ENCODE measurements at places on chromosomes 4 and X.

DNA sequence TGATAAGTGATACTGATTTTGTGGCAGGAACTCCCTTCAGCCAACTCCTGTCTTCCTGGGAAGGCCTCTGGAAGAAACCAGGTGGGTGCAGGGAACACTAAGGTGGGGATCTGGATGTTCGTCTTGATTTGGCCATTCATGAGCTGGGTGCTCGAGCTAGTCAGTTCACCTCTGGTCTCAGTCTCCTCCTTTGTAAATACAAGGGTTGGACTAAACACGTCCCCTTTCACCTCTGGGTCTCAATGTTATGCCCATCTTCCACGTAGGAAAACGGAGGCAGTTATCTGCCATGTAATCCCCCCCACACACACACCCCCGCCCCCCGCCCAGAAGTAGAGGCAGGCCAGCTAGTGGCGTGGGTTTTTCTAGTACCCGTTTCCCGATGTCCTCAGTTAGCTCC lies 4.1 kb upstream of the RS1 start:
- DNase-seq: no peak

DNA sequence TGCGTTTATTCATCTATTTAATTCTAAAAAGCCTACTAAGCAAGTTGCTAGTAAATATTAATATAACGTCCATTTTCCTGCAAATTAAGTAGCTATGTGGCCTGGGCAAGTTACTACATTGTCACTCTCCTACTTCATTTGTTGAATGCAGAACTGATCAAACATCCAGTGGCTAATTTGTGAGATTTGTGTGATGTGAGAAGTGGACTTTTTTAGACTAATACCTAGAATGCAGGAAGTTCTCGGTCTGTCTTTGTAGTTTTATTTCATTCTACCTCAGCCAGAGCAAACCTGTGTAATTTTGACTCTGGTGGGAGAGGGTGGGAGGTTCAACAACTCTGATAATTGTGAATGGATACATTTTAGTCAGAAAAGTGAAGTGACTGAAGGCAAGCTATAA lies 840 bp downstream of the GUF1 start:
- no peak for DNase-seq

GRCh38 chrX:149572743-149573142 lies 14.5 kb downstream of the MAGEA9B start:
- no peak for DNase-seq

- DNase-seq: no peak
Measured at GRCh38 chr4:173490817-173491528, 39.1 kb downstream of the HAND2 start.

DNA sequence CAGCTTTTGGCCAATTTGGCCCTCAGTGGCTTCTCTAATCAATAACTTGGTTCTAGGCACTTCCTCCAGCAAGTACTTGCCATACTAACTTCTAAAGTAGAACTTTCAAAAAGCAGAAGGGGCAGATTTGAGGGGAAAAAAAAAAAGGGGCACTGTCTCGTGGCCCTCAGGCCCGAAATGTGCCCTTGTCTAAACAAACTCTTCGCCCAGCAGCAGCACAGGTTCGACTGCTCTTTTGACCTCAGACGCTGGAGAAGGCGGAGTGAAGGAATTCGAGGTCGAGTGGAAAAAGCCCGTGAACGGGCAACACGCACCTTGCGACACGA lies 775 bp downstream of the GRPEL1 start:
- no peak for DNase-seq

DNA sequence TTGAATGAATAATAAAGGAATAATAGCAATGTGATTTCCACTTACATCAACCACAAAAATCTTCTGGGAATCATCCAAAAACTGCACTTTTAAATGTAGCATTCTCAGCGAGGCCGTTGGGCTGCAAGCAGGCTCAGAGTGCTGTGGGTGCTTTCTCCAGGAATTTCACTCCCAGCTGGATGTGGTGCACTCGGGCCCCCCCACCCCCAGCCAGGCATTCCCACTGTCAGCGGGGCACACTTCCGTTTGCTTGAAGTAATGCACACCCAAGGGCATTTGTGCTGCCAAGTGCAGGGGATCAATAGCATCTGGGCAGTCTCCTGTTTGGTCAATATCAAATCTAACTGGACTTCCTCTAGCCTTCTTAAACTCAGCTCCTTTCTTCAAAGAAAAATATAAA lies at the start of gene FRMD7:
Gene FRMD7, minus strand, starts transcription at position 278 of the 400 bp plus-strand sequence. Its CDS starts 176 bp downstream, at position 102.
- DNase-seq: no peak

DNA sequence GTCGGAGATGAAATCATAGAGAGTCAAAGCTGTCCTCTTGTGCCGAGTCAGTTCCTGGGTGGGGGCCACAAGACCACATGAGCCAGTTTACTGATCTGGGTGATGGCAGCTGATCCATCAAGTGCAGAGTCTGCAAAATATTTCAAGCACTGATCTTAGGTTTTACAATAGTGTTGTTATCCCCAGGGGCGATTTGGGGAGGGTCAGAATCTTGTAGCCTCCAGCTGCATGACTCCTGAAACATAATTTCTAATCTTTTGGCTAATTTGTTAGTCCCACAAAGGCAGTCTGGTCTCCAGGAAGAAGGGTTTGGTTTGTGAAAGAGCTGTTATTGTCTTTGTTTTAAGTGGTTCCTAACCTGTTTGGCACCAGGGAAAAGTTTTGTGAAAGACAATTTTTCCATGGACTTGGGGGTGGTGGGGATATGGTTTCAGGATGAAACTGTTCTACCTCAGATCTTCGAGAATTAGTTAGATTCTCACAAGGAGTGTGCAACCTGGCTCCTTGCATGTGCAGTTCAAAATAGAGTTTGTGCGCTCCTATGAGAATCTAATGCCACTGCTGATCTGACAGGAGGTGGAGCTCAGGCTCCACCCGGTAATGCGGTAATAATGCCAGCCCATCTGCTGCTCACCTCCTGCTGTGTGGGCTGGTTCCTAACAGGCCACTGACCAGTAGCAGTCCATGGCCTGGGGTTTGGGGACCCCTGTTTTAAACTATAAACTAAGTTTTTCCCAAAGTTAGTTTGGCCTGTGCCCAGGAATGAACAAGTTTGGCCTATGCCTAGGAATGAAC lies 29.2 kb downstream of the METAP1 start:
- DNase-seq: no peak

DNA sequence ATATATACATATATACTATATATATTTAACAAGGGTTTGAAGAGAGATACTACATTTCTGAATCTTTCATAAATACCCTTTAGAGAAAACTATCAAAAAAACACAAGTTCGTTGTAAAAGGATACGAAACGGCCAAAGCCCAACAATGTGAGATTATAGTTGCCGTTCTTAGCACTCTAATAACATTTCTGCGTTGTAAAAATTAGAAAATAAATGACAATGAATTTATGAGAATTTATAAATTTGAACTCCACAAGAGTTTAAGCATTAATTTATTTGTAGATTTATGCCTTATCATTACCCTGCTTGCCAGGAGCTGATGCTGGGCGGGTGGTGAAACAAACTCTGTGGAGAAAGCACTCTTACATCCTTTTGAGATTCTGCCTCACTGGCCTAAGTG lies 1.1 kb downstream of the WDR17 start:
- DNase-seq: no peak

GRCh38 chr4:100988876-100989275 lies 358.4 kb downstream of the PPP3CA start:
- DNase-seq: no peak

- DNase-seq: peak; percentile 92
Measured at GRCh38 chrX:131792789-131793462, 230.2 kb upstream of the STK26 start.

DNA sequence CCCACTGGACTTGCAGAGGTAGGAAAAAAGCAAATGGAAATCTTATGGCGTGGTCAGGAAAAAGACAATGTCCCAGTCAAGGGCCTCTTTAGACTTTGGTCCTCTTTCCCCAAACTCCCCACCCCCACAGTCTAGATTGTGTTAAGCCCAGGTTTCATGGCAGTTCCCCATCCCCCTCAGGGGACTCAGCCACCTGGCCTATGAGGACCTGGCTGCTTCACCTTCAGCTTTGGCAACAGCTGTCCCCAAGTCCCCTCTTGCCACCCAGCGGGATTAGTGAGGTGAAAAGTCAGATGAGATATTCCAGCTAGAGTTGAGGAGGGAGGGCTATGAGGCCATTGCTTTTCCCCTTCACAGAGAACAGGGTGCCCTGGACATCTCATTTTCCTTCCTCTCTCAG lies 457 bp downstream of the RIPPLY1 start:
- no peak for DNase-seq

DNA sequence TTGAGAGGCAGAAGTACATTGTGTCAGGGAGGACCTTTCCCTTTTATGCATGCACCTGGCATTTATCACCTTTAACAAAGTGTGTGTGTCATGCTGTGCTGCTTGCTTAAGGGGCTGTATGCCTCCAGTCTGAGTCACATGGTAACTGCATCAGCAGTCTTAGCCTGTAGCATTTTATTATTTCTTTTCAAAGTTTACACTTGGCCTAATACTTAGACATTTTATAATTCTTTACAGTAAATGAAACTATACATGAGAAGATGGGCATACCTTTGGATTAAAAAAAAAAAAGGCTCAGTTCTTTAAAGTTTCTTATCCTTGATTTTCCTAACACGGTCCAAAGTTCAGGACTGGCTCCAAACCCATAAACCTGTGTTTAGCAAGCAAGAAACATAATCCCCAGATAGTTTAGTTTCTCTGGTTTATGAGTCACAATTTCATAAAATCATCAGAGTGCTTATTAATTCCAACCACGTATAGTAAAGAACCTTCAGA lies 14.6 kb downstream of the NPNT start:
- DNase-seq: no peak

GRCh38 chr4:89556601-89557305 lies 249.2 kb upstream of the GPRIN3 start:
- no peak for DNase-seq

- no peak for DNase-seq
Measured at GRCh38 chr4:48203819-48204218, 65.8 kb downstream of the TEC start.

DNA sequence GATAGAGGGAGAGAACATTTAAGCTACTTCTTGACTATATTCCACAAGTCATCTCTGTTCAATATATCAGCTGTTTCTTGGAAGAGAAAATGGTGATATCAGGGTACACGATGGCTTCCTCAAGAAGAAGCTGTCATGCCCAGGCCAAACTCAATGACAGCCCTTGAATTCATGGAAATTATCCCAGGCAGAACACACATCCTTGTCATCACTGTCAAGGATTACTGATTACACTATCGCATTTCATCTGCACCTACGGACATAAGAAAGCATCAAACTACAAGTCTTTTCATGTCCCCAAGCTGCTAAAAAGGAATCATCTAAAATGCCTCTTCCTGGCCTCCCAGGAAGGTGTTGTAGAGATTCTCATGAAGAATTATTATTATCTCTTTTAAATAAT lies 165.2 kb upstream of the SLC7A11 start:
- DNase-seq: no peak

- no peak for DNase-seq
Measured at GRCh38 chr4:833731-834367, 7.9 kb upstream of the CPLX1 start.

- DNase-seq: no peak
Measured at GRCh38 chr4:76611616-76612207, 176.7 kb downstream of the SHROOM3 start.

- DNase-seq: no peak
Measured at GRCh38 chr4:118350961-118351360, 1.8 kb downstream of the PRSS12 start.

GRCh38 chr4:182286035-182286434 lies 42.8 kb downstream of the TENM3 start:
- no peak for DNase-seq

DNA sequence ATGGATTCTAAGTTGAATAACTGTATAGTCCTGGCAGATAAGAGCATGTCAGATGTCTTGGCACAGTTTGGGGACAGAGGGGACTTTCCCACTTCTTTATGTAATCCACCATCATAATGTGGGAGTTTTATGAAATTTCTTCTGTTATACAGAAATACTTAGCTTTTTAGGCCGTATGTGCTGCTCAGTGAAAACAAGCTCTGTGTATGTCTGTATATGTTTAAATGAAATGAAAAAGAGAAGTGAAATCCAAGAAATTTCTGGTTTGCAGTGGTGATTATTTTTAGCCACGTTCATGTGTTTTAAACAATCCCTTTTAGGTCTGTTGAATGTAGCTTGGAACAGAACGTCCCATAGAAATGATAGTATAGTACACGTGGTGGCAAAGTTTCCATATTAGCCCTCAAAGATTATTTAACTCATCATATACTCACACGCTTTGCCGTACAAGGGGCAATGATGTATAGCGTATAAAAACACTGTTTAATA lies 41.0 kb downstream of the GAB1 start:
- DNase-seq: no peak

DNA sequence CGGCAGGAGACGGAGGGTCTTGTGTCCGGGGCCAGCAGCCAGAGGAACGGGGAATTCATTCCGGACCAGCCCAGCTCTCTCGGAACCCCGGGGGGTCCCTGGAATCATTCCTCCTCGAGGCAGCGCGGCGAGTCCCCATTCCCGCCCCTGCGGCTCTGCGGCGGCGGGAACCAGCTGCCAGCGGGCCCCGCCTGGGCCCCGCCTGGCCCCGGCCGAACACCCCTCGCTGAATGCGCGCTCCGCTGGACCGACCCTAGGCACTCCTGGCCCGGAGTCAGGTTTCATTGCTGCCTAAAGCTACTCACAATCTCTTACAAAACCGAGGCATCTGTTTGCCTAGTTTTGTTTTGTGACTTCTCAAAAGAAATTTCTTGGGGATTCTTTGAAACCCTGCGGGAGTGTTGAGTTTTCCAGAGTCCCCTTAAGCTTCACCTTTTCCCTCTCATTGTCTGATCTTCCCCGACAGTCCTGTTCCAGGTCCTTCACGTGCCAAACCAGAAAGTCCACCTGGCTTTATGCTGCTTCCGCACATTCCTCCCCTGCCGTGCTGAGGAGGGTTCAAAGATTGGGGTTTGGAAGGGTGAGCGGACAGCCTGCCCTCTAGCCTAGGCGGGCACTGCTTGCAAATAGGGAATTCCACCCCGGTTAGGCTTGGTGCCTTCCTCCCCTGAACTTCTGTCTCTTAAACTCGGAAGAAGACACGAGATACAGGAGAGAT lies 789 bp downstream of the ARHGAP10 start:
- no peak for DNase-seq

- DNase-seq: no peak
Measured at GRCh38 chr4:47050761-47051725, 19.7 kb downstream of the GABRB1 start.
